ENCODE measurements at places on chromosomes 2 and 18.

GRCh38 chr2:6957910-6958615, 40.9 kb downstream of the RNF144A start:
- no peak for DNase-seq

DNA sequence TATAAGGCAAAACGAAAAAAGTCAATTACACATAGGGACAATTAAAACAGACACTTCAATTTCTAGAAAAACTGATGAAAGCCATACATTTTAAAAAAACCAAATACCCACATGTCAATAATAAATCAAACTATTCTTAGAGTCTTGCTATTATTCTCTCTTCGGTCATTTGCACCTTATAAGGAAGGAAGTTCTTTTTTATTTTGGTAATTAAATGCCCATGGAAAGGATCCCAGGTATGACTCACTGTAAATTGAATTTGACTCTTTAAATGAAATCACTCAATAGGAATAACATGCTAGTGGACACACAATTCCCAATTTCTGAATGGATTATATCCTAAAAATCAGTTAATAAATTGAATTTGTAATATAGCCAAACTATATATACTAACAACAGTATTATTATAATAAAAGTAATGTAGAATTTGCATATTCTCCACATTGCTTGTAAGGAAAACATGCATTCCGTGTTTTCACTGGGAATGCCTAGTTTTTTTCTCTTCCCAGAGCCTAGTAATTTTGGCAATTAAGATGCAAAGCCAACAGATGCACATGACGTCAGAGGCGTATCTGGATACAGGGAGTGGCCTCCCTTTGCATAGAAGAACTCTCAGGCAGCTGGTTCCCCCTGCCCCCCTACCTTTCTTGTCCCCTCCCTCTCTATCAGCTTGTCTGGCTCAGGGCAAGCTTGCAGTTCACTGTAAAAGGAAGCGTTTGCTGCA, 153.5 kb upstream of the PGAP1 start:
- DNase-seq = peak; percentile 42

DNA sequence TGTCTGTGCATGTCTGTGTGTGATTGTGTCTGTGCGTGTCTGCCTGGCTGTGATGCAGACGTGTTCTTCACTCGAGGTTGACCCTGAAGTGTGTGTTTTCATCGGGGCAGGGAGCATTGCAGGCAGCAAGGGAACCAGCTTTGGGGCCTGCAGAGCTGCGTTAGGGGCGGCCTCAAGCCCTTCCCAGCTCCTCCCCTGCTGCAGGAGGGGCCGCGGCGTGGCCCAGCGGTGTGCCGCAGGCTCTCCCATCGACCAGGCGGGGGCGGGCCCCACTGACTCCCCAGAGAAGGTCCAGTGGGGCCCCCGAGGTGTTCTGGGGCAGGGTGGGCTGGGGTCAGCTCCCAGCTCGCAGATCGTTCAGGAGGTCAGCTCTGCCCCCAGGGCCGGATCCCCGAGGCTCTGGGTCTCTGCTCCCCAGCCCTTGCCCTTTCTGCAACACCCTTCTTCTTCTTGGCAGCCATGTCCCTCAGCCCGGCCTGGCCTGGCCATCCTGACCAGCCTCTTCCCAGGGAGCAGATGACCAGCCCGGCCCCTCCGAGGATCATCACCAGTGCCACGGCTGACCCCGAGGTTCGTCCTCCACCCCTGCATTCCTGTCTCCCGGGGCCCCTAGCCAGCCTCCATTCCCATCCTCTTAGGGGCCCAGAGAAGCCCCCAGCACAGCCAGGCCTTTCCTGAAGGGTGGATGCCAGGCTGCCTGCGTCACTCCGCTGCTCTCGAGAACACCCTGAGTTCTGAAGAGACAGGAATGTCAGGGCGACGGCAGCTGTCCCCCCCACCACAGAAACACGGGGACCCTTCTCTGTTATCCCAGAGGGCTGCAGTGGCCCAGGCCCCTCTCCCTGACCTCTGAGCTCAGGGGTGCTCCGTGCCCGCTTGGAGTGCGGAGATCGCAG, 11.1 kb upstream of the KLHL30 start:
- no peak for DNase-seq

DNA sequence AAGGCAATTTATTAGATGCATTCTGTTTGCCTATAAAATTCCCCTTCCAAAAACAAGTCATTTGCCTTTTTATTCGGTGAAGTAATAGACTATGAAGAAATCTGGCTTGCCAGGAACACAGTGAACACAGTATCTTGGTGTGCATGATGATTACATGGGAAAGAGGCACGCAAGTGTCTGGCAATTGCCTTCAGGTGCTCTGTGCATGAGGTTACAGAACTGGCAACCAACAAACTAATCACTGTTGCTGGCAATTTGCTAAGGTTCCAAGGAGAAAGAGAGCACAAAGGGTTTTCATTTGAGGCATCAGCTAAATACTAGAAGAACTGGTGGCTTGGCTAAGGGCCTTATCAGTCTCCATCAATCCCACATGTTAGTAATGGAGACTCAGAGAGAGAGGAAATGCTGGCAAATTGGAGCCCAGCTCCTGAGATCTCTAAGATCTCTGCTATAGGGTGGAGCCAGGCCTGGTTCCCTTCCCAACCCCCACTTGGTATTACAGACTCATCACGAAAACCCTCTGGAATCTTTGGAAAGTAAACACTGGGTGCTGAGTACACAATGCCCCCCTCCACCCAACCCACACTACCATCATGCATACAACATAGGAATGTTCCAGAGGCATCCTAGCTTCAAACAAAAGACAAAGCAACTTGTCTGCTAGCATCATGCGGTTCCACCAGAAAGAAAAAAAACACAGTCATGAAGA, 10.4 kb downstream of the RNF152 start:
- DNase-seq = no peak

- no peak for DNase-seq
Observed at GRCh38 chr2:137801228-137801627, 163.0 kb upstream of the HNMT start.

- DNase-seq = no peak
Observed at GRCh38 chr2:46981662-46982350, 66.2 kb upstream of the MCFD2 start.

GRCh38 chr2:158321264-158321663, 135.3 kb downstream of the CCDC148 start:
- peak; percentile 38 for DNase-seq

- peak; percentile 57 for DNase-seq
Observed at GRCh38 chr18:57437766-57438671, 2.8 kb downstream of the ONECUT2 start.

GRCh38 chr18:44683556-44683955, 2.9 kb downstream of the SETBP1 start:
- no peak for DNase-seq

DNA sequence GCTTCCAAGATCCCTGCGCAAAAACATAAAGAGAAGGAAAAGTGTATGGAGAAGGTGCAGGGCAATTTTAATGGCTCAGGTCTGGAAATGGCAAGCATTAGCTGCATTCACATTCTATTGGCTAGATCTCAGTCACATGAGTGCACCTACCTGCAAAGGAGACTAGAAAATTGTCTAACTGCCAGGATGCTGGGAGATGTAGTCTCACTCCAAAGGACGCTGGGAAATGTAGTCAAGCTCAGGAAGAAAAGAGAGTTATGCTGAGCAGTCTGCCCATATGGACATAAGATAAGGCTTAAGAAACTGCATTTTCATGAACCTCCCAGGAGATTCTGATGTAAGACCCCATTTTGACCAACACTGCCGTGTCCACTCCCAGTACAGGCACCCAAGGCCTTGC, 9.5 kb upstream of the KLHL29 start:
- no peak for DNase-seq

- DNase-seq = no peak
Observed at GRCh38 chr18:58454406-58455061, 174.4 kb downstream of the ALPK2 start.

All from LoVo (cell line).